Aorta (tissue), 5 donors: ENCODE measurements at places on chromosomes 4 and X. TPM values are rescaled to one million over a fixed set of nuclear protein-coding genes. Genes with fewer than 3 reads are reported as not detected.

The TMEM144 gene
- total RNA-seq = 18.9 TPM

The DRP2 gene
- 1.5 TPM for total RNA-seq

The KDM6A gene
- 42.3 TPM for total RNA-seq

The ADH7 gene
- not detected for total RNA-seq

The PAK3 gene
- 14.7 TPM for total RNA-seq

The DKC1 gene
- 29.8 TPM for total RNA-seq

The MAGEB5 gene
- total RNA-seq = not detected

The RHOXF1 gene
- total RNA-seq = not detected

The TMEM255A gene
- 1.3 TPM for total RNA-seq

The OPRPN gene
- total RNA-seq = not detected

The NONO gene
- total RNA-seq = 208 TPM

GRCh38 chr4:92346289-92346688 lies 42.5 kb downstream of the GRID2 start:
- H3K27ac ChIP-seq = no peak overlapping the region
- no peak overlapping the region for H3K4me3 ChIP-seq
- no peaks in the 10 kb centered on the region for H3K4me1 ChIP-seq
- H3K27me3 ChIP-seq = no peaks in the 10 kb centered on the region

- H3K4me1 ChIP-seq = no peaks in the 10 kb centered on the region
- DNase-seq = no peak
- H3K36me3 ChIP-seq = no peaks in the 10 kb centered on the region
- H3K27me3 ChIP-seq = no peaks in the 10 kb centered on the region
- H3K4me3 ChIP-seq = no peak overlapping the region
Measured at GRCh38 chr4:153257991-153258390, 53.7 kb downstream of the TRIM2 start.

GRCh38 chr4:5626913-5627312 lies 81.4 kb downstream of the EVC2 start:
- no peak overlapping the region for H3K27ac ChIP-seq
- no peak overlapping the region for H3K4me3 ChIP-seq
- no peaks in the 10 kb centered on the region for H3K27me3 ChIP-seq

DNA sequence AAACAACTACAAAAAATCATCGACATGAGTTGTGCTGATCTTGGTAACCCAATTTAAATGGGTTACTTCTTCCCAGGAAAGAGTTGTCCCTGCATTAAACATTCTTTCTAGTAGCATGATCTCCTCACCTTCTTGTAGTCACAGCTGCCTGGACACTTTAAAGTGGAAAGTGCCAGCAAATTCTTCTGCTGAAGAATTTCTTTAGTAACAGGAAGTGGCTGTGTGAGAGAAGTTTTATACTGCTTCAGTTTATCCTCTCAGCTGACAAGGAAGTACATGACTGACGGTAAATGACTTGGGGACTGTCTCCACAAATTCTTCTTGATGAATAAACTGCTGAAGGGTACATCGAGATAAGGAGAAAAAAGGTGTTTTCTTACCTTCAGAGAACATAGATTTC lies 18.2 kb upstream of the TNIP3 start:
- no peaks in the 10 kb centered on the region for H3K36me3 ChIP-seq
- no peaks in the 10 kb centered on the region for H3K4me1 ChIP-seq
- no peak for DNase-seq
- H3K27me3 ChIP-seq = no peaks in the 10 kb centered on the region
- H3K27ac ChIP-seq = no peak overlapping the region

DNA sequence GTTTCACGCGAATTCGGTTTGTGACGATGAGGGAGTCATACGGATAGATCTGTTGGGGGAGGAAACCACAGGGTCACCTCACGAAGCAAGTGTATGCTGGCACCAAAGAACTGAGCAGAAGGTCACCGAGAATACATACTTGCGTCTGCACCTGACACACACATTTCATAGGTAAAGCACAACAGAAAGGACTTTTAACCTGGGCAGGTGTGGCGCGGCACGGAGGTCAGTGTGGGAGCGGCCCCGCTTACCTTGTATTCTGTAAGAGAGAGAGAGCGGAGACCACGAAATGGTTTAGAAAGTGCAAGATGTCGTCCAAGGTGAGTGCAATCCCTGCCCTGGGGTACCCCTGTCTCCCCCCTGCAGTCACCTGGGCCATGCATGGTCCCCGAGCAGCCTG lies 43.6 kb upstream of the AFAP1 start:
- H3K27ac ChIP-seq = no peak overlapping the region
- H3K4me1 ChIP-seq = no peaks in the 10 kb centered on the region
- H3K36me3 ChIP-seq = no peaks in the 10 kb centered on the region
- H3K4me3 ChIP-seq = no peak overlapping the region

DNA sequence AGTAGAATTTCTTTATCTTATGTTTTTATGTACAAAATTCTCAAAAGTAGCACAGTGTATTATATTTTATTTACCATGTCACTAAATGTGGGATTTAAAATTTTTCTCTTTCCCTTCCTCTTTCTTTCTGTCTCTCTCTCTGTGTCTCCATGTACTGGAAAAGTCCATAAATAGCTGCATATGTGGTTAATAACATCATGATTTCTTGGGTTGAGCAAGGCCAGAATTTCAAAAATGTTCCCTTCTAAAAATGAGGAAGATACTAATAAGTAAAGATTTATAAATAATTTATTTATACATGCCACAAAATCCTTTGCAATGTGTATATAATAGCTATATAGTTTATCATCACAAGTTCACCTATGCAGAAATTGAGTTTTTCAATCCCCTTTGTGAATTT lies 29.1 kb upstream of the DKK2 start:
- no peaks in the 10 kb centered on the region for H3K4me1 ChIP-seq
- DNase-seq = no peak
- H3K27ac ChIP-seq = no peak overlapping the region
- no peaks in the 10 kb centered on the region for H3K36me3 ChIP-seq

- H3K4me1 ChIP-seq = no peaks in the 10 kb centered on the region
- no peaks in the 10 kb centered on the region for H3K36me3 ChIP-seq
- H3K4me3 ChIP-seq = no peak overlapping the region
- no peaks in the 10 kb centered on the region for H3K27me3 ChIP-seq
- no peak for DNase-seq
Measured at GRCh38 chr4:66628146-66628545, 917.2 kb downstream of the CENPC start.

DNA sequence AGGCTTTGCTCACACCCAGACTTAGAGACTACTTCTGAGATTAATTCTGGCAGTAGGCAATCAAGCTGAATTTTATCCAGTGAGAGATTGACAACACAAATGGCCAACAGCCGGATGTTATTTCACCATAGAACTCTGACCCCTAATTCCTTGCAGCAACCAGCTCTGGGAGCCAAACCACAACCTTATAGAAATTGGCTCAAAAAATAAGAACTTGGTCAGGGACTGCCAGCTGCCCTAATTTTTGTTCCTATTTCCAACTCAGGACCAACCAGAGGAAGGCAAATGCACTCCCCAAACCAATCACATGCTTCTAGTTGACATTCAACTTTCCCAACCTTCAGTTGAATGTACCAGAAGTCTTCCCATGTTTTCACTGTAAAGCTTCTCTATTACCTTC lies 269.7 kb downstream of the HS3ST1 start:
- H3K36me3 ChIP-seq = no peaks in the 10 kb centered on the region
- H3K27me3 ChIP-seq = no peaks in the 10 kb centered on the region
- no peak for DNase-seq
- no peaks in the 10 kb centered on the region for H3K4me1 ChIP-seq

- H3K27ac ChIP-seq = no peak overlapping the region
- H3K36me3 ChIP-seq = no peaks in the 10 kb centered on the region
- no peak overlapping the region for H3K4me3 ChIP-seq
- no peaks in the 10 kb centered on the region for H3K4me1 ChIP-seq
Measured at GRCh38 chr4:59126159-59126558, 2016.0 kb upstream of the IGFBP7 start.

- no peaks in the 10 kb centered on the region for H3K4me1 ChIP-seq
- no peak overlapping the region for H3K27ac ChIP-seq
- H3K36me3 ChIP-seq = no peaks in the 10 kb centered on the region
- no peak overlapping the region for H3K4me3 ChIP-seq
- no peak for DNase-seq
Measured at GRCh38 chr4:9977518-9978031, 43.7 kb downstream of the SLC2A9 start.

DNA sequence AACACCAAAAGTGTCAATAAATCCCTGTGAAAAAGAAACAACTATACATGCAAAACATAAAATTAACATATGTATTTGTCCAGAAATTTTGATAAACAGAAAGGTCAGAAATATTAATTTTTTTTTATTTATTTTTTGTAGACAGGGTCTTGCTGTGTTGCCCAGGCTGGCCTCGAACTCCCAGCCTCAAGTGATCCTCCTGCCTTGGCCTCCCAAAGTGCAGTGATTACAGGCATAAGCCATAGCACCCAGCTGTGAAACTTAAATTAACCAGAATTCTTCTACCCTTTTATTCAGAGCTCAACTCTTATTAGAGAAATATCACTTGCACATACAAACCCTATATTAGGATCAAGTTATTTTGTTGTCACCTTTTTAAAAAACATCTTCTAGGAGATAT lies 16.2 kb downstream of the ANAPC10 start:
- H3K27ac ChIP-seq = no peak overlapping the region
- no peaks in the 10 kb centered on the region for H3K4me1 ChIP-seq
- no peaks in the 10 kb centered on the region for H3K27me3 ChIP-seq
- no peak for DNase-seq
- no peak overlapping the region for H3K4me3 ChIP-seq
- no peaks in the 10 kb centered on the region for H3K36me3 ChIP-seq

GRCh38 chrX:46485897-46486296 lies 59.3 kb downstream of the ZNF674 start:
- no peak overlapping the region for H3K27ac ChIP-seq
- H3K27me3 ChIP-seq = no peaks in the 10 kb centered on the region
- DNase-seq = no peak
- H3K36me3 ChIP-seq = peaks cover 2% of the 10 kb centered on the region

DNA sequence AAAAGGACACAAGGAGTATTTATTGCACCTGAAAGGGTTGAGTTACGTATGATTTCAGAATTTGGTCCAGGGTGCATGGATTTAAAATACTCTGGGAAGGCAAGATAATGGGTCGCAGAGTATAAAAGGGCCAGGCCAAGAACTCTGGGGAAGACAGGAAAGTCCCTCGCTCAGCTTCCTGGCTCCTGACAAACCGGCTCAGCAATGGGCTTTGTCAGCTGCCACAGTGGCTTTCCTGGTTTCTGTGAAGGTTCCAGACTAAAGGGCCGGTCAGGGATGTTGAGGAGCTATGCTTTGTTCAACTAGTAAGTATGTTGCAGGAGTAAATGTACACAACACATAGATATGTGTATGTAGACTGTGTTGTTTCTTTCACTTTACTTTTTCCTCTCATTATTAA lies 154.4 kb upstream of the ETNPPL start:
- DNase-seq = no peak
- H3K4me1 ChIP-seq = no peaks in the 10 kb centered on the region
- no peak overlapping the region for H3K27ac ChIP-seq
- no peaks in the 10 kb centered on the region for H3K36me3 ChIP-seq

DNA sequence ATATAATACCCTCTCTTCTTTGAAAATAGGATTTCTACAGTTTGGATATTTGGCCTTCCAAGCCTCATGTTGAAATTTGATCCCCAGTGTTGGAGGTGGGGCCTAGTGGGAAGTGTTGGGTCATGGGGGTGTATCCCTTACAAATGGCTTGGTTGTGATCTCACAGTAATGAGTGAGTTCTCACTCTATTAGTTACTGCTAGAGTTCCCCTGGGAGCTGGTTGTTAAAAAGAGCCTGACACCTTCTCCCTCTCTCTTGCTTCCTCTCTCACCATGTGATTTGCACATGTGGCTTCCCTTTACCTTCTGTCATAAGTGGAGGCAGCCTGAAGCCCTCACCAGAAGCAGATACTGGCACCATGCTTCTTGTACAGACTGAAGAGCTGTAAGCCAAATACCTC lies 73.9 kb downstream of the HDAC8 start:
- no peak overlapping the region for H3K4me3 ChIP-seq
- no peaks in the 10 kb centered on the region for H3K27me3 ChIP-seq
- H3K4me1 ChIP-seq = no peaks in the 10 kb centered on the region
- DNase-seq = no peak
- no peaks in the 10 kb centered on the region for H3K36me3 ChIP-seq
- H3K27ac ChIP-seq = no peak overlapping the region

- no peak overlapping the region for H3K4me3 ChIP-seq
- no peaks in the 10 kb centered on the region for H3K27me3 ChIP-seq
- no peak overlapping the region for H3K27ac ChIP-seq
- DNase-seq = no peak
Measured at GRCh38 chrX:36422368-36422767, 502.8 kb downstream of the CFAP47 start.

DNA sequence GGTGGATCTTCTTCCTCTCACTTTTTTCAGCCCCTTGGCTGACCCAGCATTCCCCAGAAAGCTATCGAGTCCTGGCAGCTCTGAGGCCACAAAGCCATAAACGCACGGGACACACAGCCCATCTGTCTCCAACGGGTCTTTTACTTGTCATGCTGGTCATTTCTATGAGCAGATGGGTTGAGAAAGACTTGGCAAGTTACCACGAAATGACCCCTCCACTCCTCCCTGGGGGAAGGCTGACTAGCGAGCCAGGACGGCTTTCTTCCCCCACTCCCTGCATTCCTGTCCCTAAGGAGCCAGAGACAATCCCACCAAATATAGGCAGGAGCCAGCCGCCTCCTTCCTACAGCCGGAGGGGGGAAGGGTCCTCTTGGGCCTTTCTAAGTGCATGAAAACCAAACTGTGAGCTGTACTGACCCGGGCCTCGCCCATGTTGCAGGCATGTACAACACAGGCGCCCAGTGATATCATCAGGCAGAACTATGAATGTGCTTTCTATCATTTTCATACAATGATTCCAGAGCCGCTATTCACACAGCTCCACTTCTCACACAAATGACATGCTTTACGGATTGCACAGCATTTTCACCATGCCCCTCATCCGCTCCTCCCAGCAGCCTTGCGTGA lies 28.6 kb downstream of the AFAP1 start:
- no peaks in the 10 kb centered on the region for H3K36me3 ChIP-seq
- peaks cover 2% of the 10 kb centered on the region for H3K4me1 ChIP-seq
- H3K27me3 ChIP-seq = no peaks in the 10 kb centered on the region
- H3K27ac ChIP-seq = peak overlapping the region; percentile 65
- no peak overlapping the region for H3K4me3 ChIP-seq

DNA sequence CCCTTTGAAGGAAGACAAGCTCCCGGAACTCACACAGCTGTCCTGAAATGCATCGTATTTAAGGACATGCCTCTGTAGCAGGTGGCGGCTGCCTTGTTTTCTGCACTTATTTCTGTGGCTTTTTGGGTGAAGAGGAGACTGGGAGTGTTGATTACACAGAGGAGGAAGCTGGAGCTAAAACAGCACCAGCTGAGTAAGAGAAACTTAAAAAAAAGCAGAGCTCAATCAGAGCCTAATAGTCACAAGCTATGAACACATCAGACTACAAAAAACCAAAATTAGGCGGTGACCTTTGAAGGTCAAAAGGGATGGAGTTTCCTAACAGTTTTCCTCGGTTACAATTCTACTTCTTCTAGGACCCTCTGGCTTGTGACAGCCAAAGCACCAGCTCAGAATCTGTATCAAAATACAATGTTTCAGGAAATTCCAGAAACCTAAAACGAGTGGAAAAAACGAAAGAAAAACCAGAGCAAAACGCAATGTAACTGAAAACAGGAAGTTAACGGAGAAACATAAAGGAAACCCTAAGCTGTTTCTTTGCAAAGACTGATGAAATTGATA lies 13.5 kb downstream of the PRKX start:
- no peaks in the 10 kb centered on the region for H3K4me1 ChIP-seq
- H3K27me3 ChIP-seq = no peaks in the 10 kb centered on the region
- DNase-seq = no peak
- H3K4me3 ChIP-seq = peak overlapping the region; percentile 48
- peak overlapping the region; percentile 11 for H3K27ac ChIP-seq

GRCh38 chrX:134734466-134734952 lies 76.2 kb upstream of the PLAC1 start:
- no peaks in the 10 kb centered on the region for H3K4me1 ChIP-seq
- H3K4me3 ChIP-seq = no peak overlapping the region
- H3K27me3 ChIP-seq = no peaks in the 10 kb centered on the region
